ENCODE measurements at places on chromosomes 1 and 21. TPM values are rescaled to one million over a fixed set of nuclear protein-coding genes. Genes with fewer than 3 reads are reported as not detected.

Gene OR10Z1
- not detected for total RNA-seq

Gene ZFP69
- 2.1 TPM for total RNA-seq

Gene GNAT2
- 0.18 TPM for total RNA-seq

Gene CYB5RL
- total RNA-seq = 5.1 TPM

Gene OR2L5
- total RNA-seq = not detected

DNA sequence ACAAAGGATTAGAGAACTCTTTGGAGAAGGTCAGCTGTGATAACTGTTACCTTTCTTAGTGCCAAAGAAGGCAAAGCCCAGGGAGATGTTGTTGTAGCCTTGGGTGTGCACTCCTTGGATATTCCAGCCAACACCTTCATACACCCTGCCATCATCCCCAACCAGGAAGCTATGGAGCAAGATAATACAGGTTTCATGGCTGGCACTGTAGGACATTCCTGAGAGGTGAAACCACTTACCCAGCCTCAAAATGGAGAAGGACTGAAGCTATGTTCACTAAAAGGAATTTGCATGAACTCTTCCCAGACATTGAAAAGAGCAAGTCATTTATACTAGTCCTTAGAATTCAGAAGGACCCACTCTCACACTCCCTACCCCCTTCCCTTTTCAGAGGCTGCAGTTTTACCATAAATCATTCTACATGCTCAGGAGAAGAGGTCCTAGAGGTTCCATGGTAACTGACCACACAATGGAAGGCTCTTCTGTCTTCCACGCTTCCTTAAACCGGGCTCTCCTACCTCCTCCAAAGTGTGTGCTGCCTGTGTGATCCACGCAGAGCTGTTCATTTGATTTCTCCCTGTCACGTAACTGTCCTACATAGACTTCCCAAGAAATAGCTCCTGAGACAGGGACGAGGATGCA is 5.5 kb downstream of the PGLYRP4 start:
- DNase-seq = no peak

GRCh38 chr1:60762911-60763310 is 319.4 kb upstream of the NFIA start:
- DNase-seq = no peak

GRCh38 chr1:27928216-27928954 is 6.4 kb upstream of the SMPDL3B start:
- DNase-seq = no peak

DNA sequence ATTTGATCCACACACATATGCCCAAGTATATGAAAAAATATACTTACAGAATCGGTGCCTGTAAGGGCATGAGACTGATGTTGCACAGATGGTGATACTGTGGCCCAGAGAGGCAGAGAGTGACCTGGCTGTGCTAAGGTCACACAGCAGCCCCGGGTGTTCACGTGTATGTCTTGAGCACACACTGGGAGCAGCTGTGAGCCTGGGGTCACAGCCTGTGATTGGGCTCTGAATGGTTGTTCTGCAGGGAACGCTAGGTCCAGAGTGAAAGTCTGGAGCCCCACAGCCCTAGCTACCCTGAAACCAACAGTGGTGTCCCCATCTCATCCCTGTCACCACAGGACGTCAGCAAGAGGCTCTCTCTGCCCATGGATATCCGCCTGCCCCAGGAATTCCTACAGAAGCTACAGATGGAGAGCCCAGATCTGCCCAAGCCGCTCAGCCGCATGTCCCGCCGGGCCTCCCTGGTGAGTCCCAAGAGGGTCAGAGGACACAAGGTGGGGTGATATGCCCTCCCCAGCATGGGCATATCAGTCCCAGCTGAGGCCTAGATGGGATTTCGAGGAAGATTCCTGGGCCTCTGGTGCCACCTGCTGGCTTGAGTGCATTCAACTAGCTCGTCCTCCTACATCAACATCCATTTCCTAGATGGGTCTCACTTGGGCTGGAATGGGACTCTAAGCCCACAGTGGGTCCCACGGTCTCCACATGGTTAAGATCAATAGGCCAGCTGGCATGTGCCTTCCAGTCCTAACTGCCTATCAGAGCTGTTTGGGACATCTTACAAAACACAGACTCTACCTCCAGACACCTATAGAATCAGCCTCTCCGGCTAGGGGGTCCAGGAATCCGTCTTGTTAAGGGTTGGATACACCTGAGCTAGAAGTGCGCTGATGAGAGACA is 19.7 kb downstream of the CDK18 start:
- peak; percentile 44 for DNase-seq

- DNase-seq = no peak
Measured at GRCh38 chr1:92404661-92405060, 82.1 kb downstream of the GFI1 start.

DNA sequence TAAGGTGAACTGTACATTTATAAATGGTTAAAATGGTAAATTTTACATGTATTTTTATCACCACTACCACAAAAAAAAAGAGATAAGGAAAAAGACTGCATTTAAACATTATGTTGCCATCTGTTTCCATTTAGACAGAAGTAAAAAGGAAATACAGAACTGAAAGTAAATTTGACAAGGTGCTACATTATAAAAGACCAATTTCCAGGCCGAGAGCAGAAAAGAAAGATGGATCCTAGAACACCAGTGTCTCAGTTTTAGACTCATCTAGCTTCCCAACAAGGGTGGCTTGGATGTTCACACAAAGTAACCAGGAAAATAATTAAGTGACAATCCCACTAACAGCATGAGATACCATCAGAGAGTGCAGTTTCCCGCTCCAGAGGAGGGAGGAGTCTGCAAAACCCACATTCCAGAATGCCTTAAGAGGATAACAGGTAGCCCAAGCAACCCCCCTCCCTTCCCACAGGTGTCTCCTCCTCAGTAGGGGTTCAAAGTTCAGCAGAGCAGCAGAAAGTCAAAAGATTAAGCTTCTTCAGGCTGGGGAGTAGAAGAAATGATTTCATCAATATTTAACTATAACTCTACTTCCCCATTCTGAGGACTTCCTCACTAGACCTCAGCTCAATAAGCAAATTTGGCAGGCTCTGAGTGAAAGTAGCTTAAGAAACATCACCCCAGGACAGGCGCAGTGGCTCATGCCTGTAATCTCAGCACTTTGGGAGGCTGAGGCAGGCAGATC is 11.8 kb downstream of the TPM3 start:
- no peak for DNase-seq

GRCh38 chr1:100866041-100866900 is 28.4 kb downstream of the EXTL2 start:
- peak; percentile 3 for DNase-seq

DNA sequence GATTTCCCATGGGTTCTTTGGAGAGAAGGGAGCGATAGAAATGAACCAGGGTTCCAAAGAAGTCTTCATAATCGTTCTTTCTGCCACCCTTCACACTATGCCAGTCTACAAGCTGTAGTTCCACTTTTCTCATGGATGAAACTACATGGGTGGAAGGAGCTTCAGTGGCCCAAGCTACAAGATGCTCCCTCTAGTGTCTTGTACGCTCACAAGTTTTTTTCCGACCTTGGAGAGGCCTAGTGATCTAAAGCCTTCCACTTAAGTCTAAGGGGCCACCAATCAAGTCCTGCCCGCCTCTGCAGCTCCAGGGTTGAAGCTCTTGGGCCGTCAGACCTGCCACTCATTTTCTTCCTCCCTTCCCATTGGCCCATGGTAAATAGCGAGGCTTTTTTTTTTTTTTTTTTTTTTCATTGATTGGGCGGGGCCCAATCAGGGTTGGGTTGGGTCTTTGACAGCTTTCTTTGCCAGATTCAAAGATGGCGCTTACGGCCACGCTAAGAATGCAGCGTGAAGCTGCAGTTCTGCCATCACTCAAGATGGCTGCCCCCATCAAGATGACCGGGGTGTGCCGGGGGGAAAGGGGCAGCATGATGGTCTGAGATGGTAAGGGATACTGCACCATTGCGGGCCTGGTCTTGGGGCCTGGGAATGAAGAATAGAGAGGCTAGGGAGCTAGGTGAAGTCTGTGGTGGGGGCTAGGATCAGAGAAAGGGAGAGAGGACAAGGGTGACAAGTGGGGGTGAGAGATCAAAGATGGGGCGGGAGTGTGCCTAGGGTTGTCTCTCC is at the start of gene TOMM40L:
Gene TOMM40L (plus strand): TSS at position 527 of the 786 bp plus-strand sequence. CDS start 430 bp downstream, outside the sequence.
- DNase-seq = peak; percentile 100

GRCh38 chr1:232722626-232723025 is 82.6 kb upstream of the MAP10 start:
- no peak for DNase-seq

- DNase-seq = no peak
Measured at GRCh38 chr21:34669149-34669879, 520 bp downstream of the CLIC6 start.

GRCh38 chr1:92953491-92953890 is 7.8 kb downstream of the DIPK1A start:
- DNase-seq = no peak

Measured in HFFc6 (cell line).